ENCODE measurements at places on chromosomes 4 and X.

- no peak for DNase-seq
These were observed 51.5 kb upstream of the TRPC3 start for GRCh38 chr4:122003335-122003734.

DNA sequence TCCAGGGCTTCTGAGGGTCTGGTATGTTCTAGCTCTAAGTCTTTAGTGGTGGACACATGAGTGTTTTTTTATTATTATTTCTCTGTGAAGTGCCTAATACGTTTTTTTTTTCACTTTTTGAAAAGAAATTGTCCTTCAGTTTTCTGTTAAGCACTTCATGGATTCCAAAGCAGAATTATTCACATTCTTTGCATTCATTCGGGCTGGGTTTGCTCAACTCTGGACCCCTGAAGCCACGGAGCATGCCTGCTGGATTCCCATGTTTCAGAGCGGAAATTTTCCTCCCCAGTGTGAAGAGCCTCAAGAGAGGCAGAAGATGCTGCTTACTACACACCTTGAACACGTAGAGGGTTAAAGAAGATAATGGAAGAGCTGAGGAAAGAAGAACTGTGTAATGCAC lies 107.5 kb downstream of the EGF start:
- DNase-seq, result peak; percentile 66

GRCh38 chrX:109619771-109620170 lies 5.2 kb downstream of the KCNE5 start:
- no peak for DNase-seq

GRCh38 chr4:83961575-83961974 lies 425.7 kb downstream of the GPAT3 start:
- peak; percentile 33 for DNase-seq

DNA sequence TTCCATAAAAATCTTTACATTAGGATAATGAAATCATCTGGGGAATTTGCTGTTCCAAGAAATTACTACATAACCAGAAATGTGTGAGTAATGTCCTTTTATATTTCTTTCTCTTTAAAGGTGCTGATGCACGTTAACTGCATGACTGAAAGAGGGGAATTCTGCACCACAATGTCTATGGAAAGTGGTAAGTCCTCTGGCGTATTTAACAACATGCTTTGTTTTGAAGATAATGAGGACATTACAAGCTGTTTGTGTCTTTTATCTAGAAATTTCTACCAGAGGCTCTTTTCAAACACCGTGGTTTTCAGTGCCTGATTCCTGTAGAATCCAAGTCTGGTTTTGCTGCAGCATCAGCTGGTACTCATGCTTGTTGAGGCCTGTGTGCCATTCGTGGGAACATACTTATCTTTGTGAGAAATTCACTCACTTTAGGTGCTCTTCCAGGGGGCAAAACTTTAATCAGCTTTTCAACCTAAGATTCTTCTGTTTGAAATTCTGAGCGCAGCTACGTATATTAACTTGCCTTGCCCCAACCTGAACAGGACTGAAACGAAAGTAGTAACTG lies 257.2 kb downstream of the PDHA2 start:
- peak; percentile 45 for DNase-seq

DNA sequence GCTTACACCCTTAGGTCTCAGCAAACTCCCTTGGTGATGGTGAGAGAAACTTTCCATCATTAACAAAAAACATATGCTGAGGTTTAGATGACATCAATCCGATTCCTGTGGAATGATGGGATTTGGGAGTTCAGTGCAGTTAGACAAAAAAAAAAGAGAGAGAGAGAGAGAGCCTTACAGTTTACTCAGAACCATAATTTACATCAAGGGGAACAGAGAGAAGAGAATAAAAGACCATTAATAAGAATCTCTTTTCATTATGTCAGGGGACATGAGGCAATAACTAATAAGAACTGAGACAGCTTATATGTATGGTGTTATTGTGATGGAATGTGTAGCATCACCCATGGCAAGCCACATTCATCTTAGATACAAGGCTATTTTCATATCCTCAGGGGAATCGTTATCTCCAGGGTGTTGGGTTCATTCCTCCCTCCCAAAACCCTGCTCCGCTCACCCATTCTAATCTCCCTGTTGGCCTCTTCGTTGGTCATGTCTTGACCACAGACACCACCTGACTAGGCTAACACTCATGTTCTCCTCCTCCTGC lies 175.7 kb upstream of the MXRA5 start:
- no peak for DNase-seq
